ENCODE measurements at places on chromosomes 2 and 18. TPM values are rescaled to one million over a fixed set of nuclear protein-coding genes. Genes with fewer than 3 reads are reported as not detected.

DNA sequence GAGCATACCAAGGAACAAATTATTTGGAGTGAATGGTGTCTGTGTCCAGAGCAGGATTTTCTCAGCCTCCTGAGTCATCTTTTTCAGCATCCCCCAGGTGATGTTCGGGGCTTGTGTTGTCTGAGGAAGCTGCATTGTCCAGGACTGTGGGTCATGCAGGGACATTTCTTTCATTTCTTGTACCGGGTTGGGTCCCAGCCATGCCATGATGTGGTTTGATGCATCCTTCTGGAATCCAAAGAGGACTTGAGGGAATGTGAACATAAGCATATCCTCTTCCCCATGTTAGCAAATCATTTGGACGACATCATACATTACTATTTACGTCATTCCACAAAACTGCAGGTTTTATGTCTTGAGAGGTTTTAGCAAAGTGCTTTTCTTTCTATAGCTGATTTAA is 797.8 kb downstream of the CCDC85A start:
- H3K27ac ChIP-seq, result no peak overlapping the region
- no peaks in the 10 kb centered on the region for H3K36me3 ChIP-seq
- H3K27me3 ChIP-seq, result no peaks in the 10 kb centered on the region
- no peak overlapping the region for H3K4me3 ChIP-seq
- no peak for DNase-seq

The ERICH2 gene
- polyA plus RNA-seq, result not detected

The CYP27C1 gene
- not detected for polyA plus RNA-seq

DNA sequence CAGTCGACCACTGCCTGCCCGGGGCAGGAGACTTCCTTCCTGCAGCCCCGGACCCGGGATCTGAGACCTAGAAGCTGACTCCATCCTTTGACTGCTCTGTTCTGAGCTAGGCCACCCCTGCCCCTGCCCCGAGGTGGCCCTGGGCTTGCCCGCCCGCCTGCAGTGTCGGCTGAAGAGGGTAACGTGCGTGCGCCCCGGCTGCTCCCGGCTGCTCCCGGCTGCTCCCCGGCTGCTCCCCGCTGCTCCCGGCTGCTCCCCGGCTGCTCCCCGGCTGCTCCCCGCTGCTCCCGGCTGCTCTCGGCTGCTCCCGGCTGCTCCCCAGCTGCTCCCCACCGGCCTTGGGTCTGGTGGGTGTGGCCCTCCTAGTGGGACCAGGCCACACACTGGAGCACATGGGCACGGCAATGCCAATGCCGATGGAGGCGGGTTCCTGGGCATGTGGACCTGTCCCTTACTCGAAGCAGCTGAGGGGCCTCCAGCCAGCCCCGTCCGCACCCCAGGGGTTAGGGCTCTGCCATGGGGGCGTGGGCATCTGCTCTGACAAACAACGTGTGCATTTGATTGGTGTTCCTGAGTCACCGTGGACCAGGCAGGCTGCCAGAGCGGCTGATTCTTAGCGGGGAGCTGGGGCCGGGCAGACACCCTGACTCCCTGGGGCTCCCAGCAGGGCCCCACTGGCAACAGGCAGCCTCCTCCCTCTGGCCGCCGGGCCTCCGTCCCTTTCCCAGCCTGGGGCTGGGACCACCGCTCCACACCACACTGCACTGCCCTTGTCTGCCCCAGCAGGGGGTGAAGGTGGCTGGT is 2.0 kb upstream of the GAL3ST2 start:
- H3K4me1 ChIP-seq, result no peaks in the 10 kb centered on the region
- H3K27me3 ChIP-seq, result no peaks in the 10 kb centered on the region
- no peak overlapping the region for H3K27ac ChIP-seq
- H3K36me3 ChIP-seq, result no peaks in the 10 kb centered on the region

The ARHGAP25 gene
- 20.8 TPM for polyA plus RNA-seq

- H3K27me3 ChIP-seq, result peaks cover 11% of the 10 kb centered on the region
- H3K36me3 ChIP-seq, result no peaks in the 10 kb centered on the region
- H3K4me3 ChIP-seq, result no peak overlapping the region
- no peak for DNase-seq
- no peaks in the 10 kb centered on the region for H3K4me1 ChIP-seq
Measured at GRCh38 chr18:48017635-48018034, 87.2 kb upstream of the SMAD2 start.

The FBLN7 gene
- polyA plus RNA-seq, result not detected

DNA sequence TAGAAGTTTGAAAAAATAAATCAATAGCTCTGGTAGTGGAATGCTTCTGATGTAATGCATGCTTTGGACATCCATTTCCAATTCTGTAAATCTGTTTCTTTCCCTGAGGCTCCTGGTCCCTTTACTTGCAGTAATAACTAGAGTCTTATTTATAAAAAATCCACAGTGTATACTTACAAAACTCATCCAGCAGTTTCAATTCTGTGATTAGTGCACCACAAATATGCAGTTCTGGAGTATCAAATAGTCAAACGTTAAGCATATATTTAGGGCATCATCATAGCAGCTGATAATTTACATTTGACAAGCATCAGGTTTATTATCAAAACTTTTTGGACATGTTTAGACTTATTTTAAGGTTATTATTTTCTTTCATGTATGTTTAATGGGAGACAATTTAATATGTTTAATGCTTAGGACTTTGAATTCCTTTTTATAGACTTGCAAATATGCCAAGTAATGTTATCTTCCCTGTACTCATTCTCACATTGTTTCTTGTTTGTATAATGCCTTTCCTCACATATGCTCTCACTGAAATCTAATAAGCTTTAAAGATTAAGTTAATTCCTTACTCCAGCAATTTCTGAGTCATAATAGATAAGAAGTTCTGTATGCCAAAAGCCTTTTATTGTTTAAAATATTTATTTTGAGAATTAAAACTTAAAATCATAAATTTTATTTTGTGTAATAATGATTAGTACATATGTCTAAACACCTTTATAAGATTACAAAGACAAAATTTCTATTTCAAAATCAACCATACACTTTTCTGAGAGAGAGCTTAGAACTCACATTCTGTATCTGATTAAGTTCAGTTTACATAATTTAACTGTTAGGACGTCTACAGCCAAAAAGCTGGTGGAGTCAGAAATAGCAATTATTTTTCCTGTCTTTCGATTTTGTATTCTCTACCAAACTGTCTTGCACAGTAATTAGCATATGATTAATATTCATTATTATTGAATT is 341.5 kb upstream of the TMEFF2 start:
- no peak overlapping the region for H3K4me3 ChIP-seq
- no peaks in the 10 kb centered on the region for H3K27me3 ChIP-seq
- no peaks in the 10 kb centered on the region for H3K36me3 ChIP-seq
- DNase-seq, result no peak

- H3K27me3 ChIP-seq, result peaks cover 60% of the 10 kb centered on the region
- H3K36me3 ChIP-seq, result no peaks in the 10 kb centered on the region
- peaks cover 24% of the 10 kb centered on the region for H3K4me1 ChIP-seq
- no peak overlapping the region for H3K27ac ChIP-seq
- H3K4me3 ChIP-seq, result no peak overlapping the region
Measured at GRCh38 chr2:231923951-231924888, 2.0 kb downstream of the NPPC start.

DNA sequence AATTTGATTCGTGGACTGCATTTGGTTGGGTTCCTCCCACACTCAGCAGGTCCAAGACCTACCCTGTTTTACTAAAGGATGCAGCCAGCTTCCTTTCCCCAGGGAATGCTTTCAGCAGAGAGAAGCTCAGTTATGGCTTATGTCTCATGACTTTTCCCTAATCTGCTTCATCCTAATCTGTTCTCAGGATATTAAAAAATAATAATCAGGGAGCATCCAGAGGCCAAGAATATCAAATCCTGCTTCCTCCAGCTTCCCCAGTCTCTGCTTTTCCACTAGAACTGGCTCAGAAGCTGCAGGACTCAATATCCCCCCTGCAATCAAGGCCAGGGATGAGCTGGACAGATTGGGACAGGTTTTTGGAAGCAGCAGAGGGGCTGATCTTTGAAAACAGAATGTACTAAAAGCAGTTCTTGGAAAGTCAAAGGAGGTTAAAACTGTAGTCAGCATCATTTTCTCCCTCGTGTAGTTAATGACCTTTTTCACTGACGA is 326.9 kb upstream of the TNP1 start:
- H3K36me3 ChIP-seq, result no peaks in the 10 kb centered on the region
- no peak overlapping the region for H3K27ac ChIP-seq
- H3K27me3 ChIP-seq, result peaks cover 34% of the 10 kb centered on the region

DNA sequence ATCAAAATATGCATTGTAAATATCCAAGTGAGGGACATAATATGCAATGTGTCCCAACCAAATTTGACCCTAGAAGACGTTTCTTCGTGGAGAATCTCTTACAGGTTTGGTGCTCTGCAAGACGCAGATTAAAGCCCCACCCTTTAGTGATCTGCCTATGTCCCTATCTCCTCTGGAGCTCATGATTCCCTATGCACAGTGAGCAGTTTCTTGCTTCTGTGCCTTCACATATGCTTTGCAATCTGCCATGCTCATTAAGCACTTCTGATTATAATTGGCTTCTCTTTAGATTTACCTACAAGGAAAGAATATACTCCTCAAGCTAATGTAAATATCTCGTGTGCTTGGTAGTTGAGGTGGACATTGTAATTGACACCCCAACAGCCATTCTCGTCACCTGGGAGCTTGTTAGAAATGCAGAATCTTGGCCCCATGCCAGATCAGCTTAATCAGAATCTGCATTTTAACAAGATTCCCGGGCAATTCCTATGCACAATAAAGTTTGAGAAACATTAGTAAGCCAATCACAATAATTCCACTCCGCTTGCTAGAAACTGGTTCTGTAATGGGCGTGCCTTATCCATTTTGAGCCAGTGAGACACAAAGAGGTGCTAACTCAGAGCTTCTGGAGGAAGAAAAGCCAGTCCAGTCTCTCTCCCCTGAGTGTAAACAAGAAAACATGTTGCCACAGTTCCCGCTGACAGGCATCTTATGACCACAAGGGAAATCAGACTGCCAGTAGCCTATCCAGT is 2.8 kb upstream of the PUM2 start:
- H3K4me1 ChIP-seq, result peaks cover 27% of the 10 kb centered on the region
- no peaks in the 10 kb centered on the region for H3K36me3 ChIP-seq
- no peak overlapping the region for H3K4me3 ChIP-seq
- no peak overlapping the region for H3K27ac ChIP-seq
- no peaks in the 10 kb centered on the region for H3K27me3 ChIP-seq
- no peak for DNase-seq

- H3K4me1 ChIP-seq, result no peaks in the 10 kb centered on the region
- no peaks in the 10 kb centered on the region for H3K27me3 ChIP-seq
- H3K27ac ChIP-seq, result no peak overlapping the region
Measured at GRCh38 chr18:58069099-58069498, 25.1 kb downstream of the NEDD4L start.

The MAPK4 gene
- not detected for polyA plus RNA-seq

DNA sequence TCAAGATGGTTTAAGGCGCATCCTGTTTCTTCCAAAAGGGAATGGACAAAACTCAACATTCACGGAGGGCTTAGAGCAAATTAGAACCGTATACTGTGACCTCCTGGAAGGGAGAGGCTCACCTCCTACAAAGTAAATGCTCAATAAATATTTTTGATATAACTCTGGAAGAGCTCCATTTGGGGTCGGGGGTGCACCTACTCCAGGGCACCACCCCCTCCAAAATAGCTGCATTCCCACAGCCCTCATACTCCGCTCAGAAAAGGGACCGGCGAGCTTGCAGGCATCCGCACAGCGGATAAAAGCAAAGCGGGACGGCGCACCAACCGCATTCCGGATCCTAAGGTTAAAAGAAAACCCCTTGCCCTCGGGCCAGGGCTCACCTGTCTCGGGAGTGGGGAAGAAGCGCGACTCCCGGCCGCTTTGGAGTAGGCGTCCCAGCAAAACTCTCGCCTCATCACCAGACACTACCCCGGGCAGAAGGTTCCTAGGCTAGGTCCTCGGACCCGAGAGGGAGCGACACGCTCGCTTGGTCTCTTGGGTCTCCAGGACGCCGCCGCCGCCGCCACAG is 378 bp downstream of the WDPCP start:
- no peaks in the 10 kb centered on the region for H3K36me3 ChIP-seq
- H3K27me3 ChIP-seq, result no peaks in the 10 kb centered on the region
- peak overlapping the region; percentile 66 for H3K4me3 ChIP-seq
- DNase-seq, result peak; percentile 4
- H3K27ac ChIP-seq, result peak overlapping the region; percentile 94

DNA sequence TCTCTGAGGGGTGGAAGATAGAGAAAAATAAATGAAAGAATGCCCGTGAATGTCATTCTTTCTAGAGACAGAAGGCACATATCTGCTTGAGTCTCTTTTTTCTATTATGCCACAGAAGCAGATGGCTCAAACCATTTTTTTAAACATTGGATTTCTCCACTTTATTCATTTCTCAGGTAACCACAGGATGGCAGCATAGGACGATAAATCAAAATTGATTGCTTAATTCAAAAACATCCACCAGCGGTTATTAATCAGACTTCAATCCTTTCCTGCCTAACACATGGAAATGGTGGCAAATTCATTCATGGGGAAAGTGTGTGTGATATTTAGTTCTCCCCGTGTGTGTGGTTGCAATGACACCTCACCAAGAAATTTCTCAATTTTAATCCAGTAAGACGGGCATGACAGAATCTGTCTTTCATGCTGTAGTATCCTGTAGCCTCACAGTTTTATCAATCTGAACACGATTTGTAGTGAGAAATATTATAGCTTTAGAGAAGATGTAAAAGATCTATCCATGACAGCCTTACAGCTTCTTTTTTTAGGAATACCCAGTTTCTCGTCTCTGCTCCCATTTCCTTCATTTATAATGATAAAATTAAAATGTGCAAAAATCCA is 72.2 kb downstream of the DSC3 start:
- no peak overlapping the region for H3K27ac ChIP-seq
- H3K27me3 ChIP-seq, result no peaks in the 10 kb centered on the region

- DNase-seq, result no peak
- no peak overlapping the region for H3K27ac ChIP-seq
- H3K36me3 ChIP-seq, result no peaks in the 10 kb centered on the region
- no peaks in the 10 kb centered on the region for H3K4me1 ChIP-seq
Measured at GRCh38 chr2:11573418-11574175, 39.8 kb downstream of the GREB1 start.

The TRIM54 gene
- polyA plus RNA-seq, result not detected

GRCh38 chr2:202432776-202433175 is 56.6 kb downstream of the BMPR2 start:
- no peak overlapping the region for H3K4me3 ChIP-seq
- no peaks in the 10 kb centered on the region for H3K36me3 ChIP-seq
- DNase-seq, result no peak
- no peak overlapping the region for H3K27ac ChIP-seq
- peaks cover 3% of the 10 kb centered on the region for H3K4me1 ChIP-seq

The KLHL29 gene
- 0.03 TPM for polyA plus RNA-seq

- peaks cover 34% of the 10 kb centered on the region for H3K36me3 ChIP-seq
- H3K27me3 ChIP-seq, result no peaks in the 10 kb centered on the region
- DNase-seq, result no peak
- no peak overlapping the region for H3K4me3 ChIP-seq
Measured at GRCh38 chr2:168560817-168561499, 104.9 kb downstream of the CERS6 start.

DNA sequence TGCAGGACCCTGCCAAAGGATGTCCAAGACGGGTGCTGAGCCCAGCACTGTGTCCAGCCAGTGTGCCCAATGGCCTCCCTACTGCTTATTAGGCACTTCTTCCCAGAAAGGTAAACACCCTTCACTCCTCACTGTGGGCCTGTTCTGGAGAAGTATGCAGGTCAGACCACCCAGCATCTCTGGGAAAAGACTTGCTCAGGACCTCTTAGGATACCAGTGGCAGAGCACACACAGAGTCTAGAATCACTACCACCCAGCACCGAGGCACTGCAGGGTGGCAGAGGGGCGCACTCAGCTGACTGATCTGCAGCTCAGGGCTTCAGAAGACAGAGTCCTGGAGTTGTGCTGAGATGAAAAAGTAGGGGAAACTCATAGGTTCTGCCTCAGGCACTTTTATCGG is 25.8 kb downstream of the XDH start:
- H3K4me3 ChIP-seq, result no peak overlapping the region
- H3K36me3 ChIP-seq, result no peaks in the 10 kb centered on the region
- H3K27me3 ChIP-seq, result no peaks in the 10 kb centered on the region
- no peak overlapping the region for H3K27ac ChIP-seq
- peaks cover 30% of the 10 kb centered on the region for H3K4me1 ChIP-seq

- no peak overlapping the region for H3K27ac ChIP-seq
- DNase-seq, result no peak
- peak overlapping the region; percentile 98 for H3K4me3 ChIP-seq
Measured at GRCh38 chr18:50286391-50287027, 983 bp downstream of the CXXC1 start.

All from CD14-positive monocyte (primary cell).